ENCODE measurements at places on chromosomes 1 and 21.

GRCh38 chr1:40625076-40625475, 40.4 kb downstream of the RIMS3 start:
- no peak for DNase-seq

GRCh38 chr1:107213225-107213624, 72.4 kb downstream of the NTNG1 start:
- no peak for DNase-seq

DNA sequence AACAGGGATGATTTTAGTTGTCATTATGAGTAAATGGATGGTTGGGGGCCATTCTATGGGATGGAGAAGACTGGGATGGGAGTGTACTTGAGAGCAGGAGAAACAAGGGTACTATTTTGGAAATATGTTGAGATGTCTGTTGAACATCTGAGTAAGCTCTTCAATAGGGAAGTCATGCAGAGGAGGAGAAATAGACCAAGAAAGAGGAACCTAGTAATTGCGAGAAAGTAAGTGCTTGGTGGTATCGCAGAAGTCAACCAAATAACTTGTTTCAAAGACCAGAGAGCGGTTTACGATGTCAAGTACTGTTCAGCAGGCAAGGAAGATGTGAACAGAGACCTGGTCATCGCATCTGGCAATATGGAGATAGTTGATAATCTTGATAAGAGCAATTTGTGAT, 22.4 kb upstream of the CHRM3 start:
- no peak for DNase-seq

- peak; percentile 57 for DNase-seq
These were observed at the start of gene NBL1 for GRCh38 chr1:19643602-19644394. NBL1 (plus strand) TSS chr1:19644311; CDS start chr1:19655031, 10,720 bp downstream.

GRCh38 chr1:8659593-8659992, 157.8 kb downstream of the RERE start:
- no peak for DNase-seq

- no peak for DNase-seq
These were observed 85.2 kb downstream of the GPR88 start for GRCh38 chr1:100622966-100623762.

DNA sequence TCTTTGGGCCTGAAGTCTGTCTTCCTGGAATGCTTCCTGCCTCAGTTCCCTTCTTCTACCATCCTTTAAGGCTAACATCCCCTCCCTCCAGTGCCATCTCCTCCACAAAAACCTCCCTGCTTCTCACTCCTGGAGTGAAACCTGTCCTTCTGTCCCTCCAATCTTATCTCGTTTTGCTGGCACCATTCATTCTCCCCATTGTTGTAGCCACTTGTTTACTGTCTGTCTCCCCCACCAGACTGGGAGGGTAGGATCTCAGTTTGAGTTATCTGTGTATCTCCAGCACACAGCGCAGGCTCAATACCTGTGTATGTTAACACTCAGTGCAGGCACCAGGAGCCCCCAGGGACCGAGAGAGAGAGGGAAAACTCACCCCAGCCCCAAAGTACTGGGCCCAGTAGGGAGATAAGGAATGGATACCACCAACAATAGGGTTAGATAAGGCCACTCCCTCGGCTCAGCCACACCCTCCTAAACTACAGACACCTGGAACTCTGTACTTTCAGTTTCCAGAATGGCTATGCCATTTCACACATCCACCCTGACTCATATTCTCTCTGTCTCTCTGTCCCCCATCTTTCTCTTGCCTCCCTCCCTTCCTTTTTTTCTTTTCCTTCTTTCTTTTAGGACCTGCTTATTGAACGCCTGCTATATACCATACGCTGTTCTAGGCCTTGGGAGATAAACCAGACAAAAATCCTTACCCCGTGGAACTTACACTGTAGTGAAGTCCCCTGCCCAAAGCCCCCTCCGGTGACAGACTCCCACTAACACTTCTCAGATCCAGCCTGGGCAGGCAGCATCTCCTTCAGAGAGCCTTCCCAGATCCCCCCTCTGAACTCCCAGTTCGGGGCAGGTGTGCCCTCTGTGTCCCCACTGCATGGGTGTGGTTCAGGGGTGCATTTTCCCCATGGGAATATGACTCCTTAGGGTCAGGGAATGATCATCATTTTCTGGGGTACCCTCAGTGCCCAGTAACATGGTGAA, 3.3 kb upstream of the SSBP3 start:
- no peak for DNase-seq

DNA sequence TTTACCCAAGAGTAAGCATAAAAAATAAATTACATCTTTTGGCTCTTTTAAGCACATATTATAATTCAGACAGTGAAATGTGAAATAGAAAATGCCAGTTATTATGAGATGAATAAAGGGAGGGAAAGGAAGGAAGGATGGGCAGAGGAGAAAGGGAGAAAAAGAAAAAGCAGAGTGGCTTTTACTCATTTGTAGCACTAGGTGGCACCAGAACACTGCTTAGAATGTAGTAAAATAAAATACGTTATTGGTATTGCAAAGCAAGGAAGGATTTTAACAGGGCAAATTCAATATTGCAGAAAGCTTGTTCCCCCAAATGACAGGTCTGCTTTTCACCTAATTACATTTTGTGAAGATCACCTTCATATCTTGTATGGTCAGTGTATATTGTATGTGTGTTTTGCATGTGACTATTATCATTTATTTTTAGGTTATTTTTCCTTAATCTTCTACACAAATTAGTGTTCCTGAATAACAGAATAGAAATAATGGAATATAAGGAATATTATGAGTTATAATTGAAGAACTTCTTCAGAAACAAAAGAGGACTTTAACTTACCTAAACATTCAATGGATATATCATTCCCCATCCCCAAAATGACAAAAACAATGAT, 9.1 kb upstream of the PCNX2 start:
- no peak for DNase-seq

DNA sequence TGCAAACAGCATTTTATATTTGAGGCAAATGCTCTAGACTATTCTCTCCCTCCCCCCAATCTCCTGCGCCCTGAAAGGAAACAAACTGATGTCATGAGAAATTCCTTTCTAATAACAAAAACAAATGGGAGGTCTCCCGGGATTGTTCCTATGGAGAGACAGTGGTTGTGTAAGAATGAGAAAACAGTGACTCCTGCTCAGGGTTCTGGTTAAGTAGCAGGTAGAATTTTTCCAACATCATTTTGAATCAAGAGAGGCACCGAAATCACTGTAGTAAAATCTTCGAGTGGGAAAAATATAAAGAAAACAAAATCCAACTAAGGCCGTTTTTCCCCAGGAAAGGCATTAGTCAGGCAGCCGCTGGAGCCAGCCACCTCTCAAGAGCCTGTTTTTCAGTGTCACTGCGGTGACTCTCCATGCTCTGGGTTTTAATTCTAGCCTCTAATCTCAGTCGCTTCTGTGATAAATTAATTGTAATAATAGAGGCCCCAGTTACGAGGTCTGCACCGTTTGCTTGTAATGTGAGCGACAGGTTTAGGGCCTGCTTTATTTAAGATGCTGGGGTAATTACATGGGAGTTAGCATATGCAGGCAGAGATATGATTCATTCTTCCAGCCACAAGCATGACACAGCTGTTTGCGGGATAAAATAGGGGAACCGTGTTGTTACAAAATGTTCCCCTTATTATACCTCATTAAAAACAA, 80.3 kb downstream of the RNF220 start:
- DNase-seq: no peak

GRCh38 chr1:226494092-226494609, 54.4 kb upstream of the STUM start:
- no peak for DNase-seq

DNA sequence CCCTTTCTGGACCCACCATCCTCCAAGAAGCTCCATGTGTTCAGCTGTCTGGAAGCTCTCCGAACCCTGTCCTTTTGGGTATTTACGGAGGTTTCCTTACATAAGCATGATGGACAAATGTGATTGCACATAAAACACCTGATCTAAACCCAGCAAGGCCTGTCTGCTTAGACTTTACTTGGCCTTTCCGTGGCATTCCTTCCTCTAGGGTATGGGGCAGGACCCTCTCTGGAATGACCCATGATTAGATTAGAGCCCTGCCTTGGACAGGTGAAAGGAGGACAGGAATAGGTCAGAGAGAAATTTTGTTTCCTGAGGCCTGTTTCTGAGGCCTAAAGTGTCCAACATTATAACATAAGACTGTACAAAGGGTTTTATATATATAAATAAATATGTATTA, 16.9 kb downstream of the PTPRU start:
- no peak for DNase-seq

- no peak for DNase-seq
These were observed 8.2 kb downstream of the HAPLN2 start for GRCh38 chr1:156627313-156627880.

DNA sequence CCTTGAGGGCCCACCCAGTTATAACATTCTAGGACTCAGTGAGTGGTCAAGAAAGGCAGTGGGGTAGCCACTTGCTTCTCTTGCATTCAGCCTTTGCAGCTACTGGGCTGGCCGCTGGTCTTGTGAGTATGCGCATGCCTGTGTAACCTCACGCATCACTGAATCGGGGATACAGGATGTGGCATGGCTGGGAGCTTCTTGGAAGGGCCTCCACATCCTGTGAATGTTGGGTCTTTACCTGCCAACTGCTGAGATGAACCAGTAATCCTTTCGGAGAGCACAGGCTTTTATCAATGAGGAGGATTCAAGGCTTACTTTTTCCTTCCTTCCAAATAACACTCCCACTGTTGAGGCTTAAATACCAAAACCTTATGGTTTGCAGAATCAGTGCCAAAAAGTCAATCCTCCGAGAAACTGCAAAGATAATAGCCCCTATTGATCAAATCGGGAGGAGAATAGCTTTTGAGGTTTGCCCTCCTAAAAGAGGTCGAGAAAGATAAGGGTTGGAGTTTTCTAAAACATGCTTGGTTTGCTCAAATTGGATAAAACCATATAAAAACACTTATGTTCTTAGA, 198.9 kb upstream of the UBE2U start:
- no peak for DNase-seq

- DNase-seq: no peak
These were observed 68.6 kb downstream of the SLC35F3 start for GRCh38 chr1:233972951-233973635.

DNA sequence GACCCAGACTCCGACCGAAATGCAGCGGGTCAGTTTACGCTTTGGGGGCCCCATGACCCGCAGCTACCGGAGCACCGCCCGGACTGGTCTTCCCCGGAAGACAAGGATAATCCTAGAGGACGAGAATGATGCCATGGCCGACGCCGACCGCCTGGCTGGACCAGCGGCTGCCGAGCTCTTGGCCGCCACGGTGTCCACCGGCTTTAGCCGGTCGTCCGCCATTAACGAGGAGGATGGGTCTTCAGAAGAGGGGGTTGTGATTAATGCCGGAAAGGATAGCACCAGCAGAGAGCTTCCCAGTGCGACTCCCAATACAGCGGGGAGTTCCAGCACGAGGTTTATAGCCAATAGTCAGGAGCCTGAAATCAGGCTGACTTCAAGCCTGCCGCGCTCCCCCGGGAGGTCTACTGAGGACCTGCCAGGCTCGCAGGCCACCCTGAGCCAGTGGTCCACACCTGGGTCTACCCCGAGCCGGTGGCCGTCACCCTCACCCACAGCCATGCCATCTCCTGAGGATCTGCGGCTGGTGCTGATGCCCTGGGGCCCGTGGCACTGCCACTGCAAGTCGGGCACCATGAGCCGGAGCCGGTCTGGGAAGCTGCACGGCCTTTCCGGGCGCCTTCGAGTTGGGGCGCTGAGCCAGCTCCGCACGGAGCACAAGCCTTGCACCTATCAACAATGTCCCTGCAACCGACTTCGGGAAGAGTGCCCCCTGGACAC, 534 bp downstream of the C1orf56 start:
- peak; percentile 64 for DNase-seq

- DNase-seq: no peak
These were observed 27.7 kb downstream of the VASH2 start for GRCh38 chr1:212977781-212978645.

GRCh38 chr1:172203135-172203823, 217.2 kb upstream of the C1orf105 start:
- DNase-seq: no peak

- no peak for DNase-seq
These were observed 34.2 kb upstream of the GJA5 start for GRCh38 chr1:147794570-147794969.

GRCh38 chr1:36656838-36657237, 174.1 kb upstream of the CSF3R start:
- DNase-seq: no peak

DNA sequence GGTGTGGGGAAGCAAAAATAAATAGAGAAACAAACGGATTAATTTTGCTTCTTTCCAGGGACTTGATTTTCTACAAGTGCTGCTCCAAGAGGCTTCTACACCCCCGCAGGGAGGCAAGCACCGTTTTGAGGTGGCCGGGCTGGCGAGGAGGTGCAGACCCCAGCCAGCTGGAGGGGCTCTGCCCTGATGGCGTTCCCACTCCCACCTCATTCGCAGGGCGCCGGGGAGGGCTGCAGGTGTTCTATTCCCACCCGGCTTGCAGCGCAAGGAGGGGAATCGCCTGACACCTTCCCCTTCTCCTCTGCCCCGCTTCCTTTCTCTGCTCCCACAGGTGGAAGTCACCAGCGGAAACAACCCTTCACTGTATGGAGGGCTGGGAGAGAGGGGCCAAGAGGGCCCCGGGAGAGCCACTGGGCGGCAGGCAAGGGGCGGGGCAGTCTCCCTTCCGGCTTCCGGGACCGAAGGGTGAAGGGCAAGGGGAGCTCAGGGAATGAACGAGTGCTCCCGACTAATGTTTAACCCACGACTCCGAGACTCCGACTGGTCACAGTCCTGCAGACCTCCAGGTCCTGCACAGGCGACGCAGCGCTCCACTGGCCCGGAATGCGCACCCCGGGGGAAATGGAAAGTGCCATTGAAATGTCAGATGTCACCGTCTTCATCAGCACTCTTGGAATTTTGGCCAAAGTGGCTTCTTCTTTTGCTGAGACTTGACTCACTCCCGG, 29.1 kb downstream of the TEX35 start:
- no peak for DNase-seq

DNA sequence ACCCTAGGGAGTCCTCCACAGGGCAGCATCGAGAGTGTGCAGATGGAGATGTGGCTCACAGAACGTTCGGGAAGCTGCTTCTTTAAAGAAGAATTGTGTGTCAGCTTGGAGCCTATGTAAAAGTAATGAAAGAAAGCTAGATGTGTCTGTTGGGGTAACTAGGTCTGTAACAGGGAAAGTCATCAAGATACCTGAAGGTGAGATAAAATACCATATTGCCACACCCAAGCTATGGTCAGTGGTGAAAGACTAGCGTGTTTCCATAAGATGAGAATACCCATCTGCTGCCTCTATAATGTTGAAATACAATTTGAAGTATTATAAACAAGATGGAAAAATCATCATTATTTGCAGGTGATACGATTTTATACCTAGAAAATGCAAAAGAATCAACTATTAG, 17.5 kb downstream of the RCAN1 start:
- no peak for DNase-seq

DNA sequence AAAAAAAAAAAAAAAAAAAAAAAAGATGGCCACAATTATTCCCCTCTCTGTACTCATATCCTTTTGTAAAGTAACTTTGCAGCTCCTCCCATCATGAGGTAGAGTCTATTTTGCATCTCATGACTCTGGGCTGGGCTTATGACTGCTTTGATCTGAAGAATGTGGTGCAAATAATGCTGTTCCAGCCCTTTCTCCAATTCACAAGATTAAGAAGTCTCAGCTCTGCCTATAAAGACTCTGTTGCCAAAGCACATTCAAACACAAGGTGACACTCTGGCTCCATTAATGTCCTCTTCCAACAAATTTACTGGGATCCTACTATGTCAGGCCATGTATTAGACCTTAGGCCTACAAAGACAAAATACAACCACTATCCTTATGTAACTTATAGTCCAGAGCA, 64.8 kb upstream of the PTCH2 start:
- no peak for DNase-seq

- DNase-seq: peak; percentile 53
These were observed 8.9 kb upstream of the CELSR2 start for GRCh38 chr1:109240158-109241152.

Data from tibial nerve (tissue), 4 donors.